ENCODE measurements at places on chromosomes 4 and X.
A peak's percentile ranks its signal among the peaks of the same experiment; 100 is the strongest.

GRCh38 chr4:174157106-174157607 is 126.3 kb downstream of the FBXO8 start:
- DNase-seq, result no peak

DNA sequence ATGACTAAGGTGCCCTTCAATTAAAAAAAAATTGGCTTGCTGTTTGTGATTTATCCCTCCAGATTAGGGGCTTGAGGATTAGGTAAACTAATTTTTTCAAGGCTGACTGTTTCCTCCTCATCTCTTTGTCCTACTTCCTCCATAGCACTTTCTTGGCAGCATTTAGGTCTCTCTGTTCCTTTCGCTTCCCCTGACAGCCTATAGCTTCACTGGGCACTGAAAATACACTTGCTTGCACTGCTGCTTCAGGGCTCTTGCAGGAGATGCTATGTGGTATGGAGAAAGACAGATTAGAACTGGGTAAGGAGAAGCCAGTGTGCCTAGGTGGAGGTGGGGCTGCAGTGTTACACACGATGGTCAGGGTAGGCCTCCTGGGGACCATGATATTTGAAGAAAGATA is 112.3 kb upstream of the SFRP2 start:
- DNase-seq, result no peak

- DNase-seq, result no peak
Observed at GRCh38 chr4:20044502-20044911, 207.2 kb upstream of the SLIT2 start.

DNA sequence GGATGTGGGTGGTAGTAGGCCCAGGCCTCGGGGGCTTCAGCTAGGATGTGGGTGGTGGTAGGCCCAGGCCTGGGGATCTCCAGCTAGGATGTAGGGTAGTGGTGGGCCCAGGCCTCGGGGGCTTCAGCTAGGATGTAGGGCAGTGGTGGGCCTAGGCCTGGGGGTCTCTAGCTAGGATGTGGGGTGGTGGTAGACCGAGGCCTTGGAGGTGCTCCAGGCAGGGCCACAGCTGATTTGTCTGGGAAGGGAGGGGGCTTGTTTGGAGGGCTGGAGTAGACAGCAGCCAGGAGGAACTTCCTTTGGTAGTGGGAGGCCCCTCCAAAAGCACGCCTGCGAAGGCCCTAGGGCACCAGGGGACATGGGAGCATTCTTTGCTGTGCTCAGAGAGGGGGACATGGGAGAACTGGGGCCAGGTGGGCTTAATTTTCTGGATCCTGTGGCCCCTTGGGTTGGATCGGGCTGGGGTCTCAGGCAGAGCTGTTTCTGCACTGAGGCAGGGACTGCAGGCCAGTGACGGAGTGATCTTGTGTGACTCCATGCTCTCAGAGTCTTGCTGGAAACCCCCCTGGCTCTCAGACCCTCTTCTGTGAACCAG is 3.3 kb upstream of the SPON2 start:
- DNase-seq, result no peak

DNA sequence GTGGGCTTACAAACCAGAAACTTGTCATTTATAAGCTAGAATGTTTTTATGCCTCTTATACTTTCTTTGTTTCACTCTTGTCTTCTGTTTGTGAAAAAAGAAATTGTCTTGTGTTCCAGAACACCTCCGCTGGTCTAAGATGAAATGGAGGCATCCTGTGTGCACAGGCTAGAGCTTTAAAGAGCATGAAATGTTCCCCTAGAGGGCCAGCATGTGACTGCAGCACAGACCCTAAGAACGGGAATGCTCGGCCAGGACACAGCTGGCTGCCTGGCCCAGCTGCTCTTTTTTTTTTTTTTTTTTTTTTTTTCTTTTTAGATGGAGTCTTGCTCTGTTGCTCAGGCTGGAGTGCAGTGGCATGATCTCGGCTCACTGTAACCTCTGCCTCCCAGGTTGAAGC is 33.6 kb downstream of the SETD7 start:
- no peak for DNase-seq

DNA sequence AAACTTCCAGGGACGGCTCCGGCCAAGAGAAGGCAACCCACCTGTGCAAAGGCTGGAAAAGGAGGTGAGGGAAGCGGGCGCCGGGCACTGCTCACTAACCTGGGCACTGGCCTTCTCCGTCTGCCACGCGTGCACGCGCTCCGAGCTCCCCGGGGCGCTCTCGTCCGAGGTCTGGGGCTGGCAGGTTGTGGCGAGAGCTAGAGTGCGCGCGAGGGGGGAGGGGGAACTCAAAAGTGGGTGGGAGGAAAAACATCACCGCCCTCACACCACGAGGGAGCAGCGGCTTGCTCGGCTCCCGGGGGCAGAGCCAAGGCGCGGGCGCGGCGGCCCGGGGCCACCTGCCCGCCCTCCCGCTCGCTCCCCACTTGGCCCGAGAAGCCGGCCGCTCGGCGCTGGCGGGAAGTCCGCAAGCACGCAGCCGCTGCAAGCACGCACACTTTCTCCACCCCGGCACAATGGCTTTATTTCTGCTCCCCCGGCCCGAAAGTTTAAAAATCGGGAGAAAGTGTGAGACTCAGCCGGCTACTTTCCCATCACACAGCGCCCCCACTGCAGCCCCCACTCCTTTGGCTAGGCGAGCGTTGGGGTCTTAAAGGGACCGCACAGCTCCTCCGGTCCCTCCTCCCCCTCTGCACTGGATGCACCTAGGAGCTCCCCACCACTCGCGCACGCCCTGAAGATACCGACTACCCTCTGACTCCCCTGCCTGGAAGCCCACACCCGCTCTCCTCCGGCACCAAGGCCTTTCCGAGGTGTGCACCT is at the start of gene CHRDL1:
Gene CHRDL1, minus strand, starts transcription at position 173 of the 762 bp plus-strand sequence. CDS start 3,636 bp downstream, outside the sequence.
- DNase-seq, result no peak

DNA sequence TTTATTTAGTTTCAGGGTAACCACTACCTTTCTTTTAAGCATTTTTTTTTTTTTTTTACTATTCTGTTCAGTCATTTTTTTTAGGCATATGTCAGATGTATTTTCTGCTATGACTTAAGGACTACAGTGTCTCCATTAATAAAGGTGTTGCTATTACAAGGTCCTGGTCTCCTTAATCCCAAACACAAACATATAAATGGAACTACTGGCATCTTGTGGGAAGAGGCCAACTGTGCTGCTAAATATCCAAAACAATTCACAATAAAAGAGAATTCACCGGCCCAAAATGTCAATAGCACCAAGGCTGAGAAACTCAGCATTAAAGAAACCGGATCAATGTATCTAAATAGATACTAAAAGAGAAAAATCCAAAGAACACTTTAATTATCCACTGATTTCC is 26.4 kb downstream of the LCORL start:
- DNase-seq, result no peak

DNA sequence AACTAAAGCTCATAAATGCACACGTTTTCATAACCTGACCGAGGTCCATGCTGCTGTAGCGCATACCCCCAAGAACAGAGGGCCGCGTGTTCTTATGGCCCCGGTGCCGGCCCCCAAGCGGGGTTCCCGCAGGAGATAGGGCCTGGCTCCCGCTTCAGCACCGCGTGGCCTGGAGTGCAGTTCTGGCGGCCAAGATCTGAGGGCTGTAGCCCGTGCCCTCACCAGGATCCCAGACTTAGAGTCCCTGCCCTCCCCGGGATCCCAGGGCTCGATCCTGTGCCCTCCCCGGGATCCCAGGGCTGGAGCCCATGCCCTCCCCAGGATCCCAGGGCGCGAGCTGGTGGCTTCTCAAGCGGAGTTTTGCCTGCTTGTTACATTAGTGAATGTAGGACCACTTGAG is 1.0 kb upstream of the GRPEL1 start:
- DNase-seq, result no peak

DNA sequence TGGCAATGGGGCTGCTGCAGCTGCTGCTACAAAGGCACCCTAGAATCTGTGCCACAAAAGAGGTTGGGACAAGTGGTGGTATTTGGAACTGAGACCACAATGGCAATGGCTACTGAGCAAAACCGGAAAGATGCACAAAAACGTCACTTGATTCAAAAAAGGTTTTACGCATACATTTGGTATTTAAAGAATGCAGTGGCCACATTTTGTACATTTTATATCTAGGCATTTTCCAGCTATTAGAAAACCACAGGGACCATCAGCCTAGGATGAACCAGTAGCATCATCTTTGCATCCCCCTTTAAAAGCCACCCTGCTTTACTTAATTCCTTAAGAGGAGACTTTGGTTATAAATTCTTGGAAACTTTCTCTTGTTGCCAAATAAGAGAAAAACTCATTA is 104.8 kb upstream of the CXCL13 start:
- no peak for DNase-seq

- DNase-seq, result peak; percentile 5
Observed at GRCh38 chr4:109462297-109462696, 28.7 kb downstream of the SEC24B start.

GRCh38 chr4:78722320-78722719 is 53.8 kb upstream of the BMP2K start:
- DNase-seq, result no peak

GRCh38 chr4:89751416-89751815 is 85.5 kb downstream of the SNCA start:
- DNase-seq, result no peak

DNA sequence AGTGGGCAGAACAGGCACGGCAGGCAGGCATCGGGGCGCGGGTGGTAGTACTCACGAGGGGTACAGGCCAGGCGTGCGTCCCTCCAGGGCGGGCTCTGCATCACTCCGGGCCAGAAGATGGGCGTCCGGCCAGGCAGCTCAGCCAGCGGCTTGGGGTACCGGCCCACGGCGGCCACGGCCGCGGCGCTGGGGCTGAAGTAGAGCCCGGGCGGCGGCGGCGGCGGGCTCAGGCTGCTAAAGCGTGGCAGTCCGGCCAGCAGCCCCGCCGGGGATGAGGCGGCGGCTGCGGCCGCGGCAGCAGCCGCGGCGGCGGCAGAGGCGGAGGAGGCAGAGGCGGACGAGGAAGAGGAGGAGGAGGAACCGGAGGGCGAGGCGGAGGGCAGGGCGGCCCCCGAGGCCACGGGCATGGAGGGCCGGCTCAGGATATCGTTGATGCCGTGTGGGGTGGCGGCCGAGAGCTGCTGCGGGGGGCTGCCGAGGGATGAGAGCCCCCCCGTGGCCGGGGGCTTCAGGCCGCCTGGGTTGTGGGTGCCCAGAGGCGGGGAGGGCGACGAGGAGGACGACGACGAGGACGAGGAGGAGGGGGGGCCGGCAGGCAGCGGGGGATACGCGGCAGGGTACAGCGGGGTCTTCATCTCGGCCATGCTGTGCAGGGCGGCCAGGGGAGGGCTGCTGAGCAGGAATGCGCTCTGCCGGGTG is 1.4 kb downstream of the NKX6-1 start:
- no peak for DNase-seq

- DNase-seq, result peak; percentile 43
Observed at GRCh38 chrX:129875669-129876068, 30.3 kb upstream of the UTP14A start.

- peak; percentile 2 for DNase-seq
Observed at GRCh38 chr4:169658975-169659715, 38.8 kb downstream of the CLCN3 start.

- no peak for DNase-seq
Observed at GRCh38 chr4:20273793-20274192, 22.1 kb downstream of the SLIT2 start.

DNA sequence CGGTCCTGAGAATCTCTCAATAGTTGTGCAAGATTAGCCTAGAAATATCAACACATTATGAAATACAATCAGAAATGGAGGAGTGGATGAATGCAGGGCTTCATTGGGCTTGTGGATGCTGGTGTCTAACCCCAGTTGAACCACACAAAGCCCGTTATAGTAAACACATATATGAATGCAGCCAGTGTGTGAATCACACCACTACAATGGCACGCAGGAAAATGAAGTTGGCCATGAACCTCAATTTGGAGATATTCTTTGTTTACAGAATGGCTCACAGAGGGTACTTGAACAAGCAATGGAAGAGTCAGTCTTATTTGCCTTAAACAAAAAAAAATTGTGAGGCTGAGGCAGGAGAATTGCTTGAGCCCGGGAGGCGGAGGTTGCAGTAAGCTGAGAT is 57.8 kb downstream of the SOD3 start:
- no peak for DNase-seq

- no peak for DNase-seq
Observed at GRCh38 chr4:89298155-89298554, 9.4 kb downstream of the GPRIN3 start.

DNA sequence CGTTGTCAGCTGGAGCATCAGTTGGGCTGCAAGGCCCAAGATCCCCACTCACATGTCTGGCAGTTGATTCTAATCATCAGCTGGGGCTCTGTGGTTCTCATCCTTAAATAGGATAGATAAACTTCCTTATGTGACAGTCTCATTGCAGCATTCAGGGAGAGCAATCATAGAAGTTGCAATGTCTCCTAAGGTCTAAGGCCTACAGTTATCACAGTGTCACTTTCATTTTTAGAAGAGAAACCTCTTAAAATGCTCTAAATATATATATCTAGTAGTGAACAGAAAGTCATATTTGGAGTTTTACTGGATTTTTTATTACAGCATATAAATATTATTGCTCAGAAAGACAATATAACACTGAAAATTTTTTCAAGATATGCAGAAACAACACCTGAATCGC is 226.0 kb upstream of the PPP1R2C start:
- DNase-seq, result no peak

DNA sequence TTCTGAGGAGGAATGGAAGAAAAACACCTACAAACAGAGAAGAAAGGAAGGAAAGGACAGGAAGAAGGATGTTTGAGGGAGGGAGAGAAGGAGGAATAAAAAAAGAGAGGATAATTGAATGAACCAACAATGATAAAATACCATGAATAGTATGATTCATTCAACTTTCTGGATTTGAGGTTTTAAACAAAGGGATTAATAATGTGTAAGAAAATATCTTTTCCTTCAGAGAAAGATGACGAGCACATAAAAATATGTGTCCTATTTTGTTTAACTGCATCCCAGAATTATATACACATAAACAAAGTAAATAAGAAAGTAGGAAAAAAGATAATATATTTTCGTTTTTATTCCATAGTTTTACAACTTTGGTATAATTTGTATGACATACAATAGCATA is 1380.4 kb downstream of the STIM2 start:
- DNase-seq, result no peak

DNA sequence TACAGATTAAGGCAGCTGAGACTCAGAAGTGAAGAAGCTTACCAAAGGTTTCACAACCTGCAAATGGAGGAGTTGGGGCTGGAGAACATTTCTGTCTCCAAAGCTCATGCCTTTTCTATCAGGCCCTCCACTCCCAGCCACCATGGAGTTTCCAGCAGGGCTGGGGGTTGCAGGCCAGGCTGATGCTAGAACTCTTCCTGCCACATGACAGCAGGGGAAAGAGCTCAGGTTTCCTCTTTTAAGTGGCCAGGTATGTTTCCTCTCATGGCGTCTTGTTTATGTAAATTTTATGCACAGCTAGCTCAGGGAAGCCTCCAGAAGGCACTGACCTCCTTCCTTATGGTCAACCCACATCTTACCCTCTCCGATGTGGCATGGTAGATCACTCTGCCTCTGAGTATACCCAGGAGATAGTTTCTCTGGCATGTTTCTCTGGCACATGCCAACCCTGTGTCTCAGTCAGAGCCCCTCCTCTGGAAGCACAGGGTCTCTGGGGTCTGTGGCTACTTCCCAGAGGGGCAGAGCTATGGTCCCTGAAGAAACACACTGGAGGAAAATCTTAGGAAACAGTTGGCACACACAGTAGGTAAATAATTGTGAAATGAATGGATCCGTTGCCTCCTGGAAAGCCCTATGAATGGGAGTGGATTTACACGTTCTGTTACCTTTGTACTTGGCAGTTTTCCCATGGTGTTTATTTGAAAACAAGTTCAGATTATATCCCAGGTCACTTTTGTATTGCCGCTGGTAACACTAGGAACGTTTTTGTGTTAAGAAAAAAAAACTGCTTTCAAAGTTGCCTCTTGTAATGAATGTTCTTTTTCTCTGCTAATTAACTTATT is 28.9 kb downstream of the PDK3 start:
- no peak for DNase-seq

Measured in NB4 (cell line).